ENCODE measurements at places on chromosomes 12 and 14.

DNA sequence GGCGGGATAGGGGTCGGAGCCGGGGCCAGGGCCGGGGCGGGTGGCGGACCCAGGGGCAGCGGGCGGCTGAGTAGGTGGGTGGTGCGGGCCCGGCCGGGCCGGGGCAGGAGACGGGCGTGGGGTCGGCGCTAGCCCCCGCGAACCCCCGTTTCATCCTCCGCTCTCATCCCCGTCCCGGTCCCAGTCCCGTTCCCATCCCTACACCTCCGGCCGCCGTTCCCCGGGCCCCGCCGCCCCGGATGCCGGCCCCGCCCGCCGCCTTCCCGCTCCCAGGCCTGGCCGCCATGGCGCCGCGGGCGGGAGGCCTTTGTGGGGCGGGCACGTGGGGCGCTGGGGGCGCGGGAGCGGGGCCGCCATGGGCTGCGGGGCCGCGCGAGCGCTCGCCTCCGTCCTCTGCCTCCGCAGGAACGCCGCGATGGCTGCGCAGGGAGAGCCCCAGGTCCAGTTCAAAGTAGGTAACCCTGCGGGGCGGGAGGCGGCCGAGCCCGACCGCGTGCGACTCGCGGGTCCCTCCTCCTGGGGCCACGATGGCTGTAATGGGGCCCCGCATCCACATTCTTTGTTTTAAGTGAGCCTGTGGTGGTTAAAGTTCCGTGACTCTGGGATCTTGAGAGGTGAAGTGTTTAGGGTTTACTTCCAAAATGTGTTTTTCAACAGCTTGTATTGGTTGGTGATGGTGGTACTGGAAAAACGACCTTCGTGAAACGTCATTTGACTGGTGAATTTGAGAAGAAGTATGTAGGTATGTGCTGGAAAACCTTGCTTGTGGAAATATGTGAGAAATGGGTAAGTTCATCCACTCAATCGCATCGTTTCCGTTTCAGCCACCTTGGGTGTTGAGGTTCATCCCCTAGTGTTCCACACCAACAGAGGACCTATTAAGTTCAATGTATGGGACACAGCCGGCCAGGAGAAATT is 572 bp downstream of the RAN start:
- DNase-seq: peak; percentile 37

DNA sequence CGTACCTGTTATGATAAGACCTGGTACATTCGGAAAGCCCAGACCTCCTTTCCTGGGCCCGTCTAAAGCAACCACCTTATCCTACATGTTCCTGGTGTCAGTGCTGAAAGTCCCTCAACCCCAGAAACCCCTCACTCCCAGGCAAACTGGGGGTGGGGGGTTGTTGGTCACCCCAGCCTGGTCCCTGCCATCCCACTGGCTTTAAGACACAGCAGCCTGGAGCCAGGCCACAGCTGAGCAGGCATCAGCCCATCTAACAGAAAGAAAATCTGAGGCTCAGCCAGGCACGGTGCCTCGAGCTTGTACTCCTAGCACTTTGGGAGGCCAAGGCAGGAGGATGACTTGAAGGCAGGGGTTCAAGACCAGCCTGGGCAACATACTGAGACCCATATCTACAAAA is 4.5 kb downstream of the SELPLG start:
- no peak for DNase-seq

- no peak for DNase-seq
These were observed 51.8 kb downstream of the PELI2 start for GRCh38 chr14:56170028-56170427.

DNA sequence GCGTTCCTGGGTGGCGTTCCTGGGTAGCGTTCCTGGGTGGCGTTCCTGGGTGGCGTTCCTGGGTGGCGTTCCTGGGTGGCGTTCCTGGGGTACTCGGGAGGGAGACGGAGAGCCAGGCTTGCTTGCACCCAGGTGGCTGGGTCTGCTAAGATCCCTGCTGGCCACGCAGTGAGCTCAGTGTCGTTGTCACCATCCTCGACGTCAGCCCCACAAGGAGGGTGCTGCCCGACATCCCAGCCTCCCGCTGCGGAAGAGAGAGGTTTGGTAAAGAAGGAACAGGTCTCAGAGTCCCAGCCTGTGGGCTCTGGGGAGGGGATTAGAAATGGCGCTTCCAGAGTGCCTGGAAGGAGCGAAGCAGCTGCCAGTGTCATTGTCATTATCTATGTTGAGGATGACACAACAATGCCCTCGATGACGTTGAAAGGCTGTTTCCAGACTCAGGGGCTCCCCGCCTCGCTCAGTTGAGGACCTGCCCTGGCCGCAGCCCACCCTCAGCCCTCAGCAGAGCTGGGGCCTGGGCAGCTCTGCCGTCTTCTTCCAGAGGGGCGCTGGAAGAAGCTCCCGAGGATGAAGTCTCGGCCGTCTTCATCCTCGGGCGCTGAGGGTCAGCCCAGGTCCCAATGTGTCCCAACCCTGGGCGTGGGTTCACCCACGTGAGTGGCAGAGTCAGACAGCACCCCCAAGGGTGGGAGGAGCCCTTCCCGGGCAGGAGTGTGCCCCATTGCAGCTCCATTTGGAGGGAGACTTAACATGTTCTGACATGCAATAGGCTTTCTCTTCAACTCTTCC is 328.8 kb downstream of the ADGRD1 start:
- no peak for DNase-seq

DNA sequence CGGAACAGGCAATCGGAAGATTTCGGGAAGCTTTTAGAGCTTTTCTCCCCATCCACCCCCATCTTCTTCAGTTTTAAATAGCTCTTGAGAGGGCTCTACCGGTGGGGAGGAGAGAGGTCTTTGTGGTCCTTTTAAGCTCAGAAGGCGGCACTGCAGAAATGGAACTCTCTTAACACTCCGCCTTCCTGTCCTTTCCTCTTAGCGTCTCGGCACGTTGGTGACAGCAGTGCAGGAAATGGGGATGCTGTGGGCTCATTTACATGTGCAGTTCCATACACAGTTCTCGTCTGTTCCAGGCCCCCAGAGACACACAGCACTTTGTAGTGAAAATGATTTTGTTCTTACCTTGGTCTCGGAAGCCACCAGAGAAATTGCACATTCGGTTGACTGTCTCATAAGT is 50.4 kb upstream of the RIN3 start:
- DNase-seq: no peak

DNA sequence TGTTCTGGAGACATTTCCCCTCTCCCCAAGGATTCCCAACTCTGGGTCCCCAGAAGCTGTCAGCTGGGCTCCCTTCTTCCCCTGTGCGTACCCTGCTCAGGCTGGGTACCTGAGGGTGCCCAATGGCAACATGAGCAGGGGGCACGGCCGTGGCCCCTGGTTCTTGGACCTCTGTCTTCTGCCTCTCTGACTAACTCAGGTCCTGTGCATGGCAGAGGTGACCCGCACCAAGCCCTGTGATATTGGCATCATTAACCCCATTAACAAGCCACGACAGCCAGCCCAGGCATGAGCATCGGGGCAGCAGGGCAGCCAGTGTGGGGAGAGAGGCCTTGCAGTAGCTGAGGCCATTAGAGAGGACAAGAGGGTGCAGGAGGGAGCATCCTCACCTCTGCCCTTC is 28.4 kb downstream of the RTL1 start:
- DNase-seq: no peak

DNA sequence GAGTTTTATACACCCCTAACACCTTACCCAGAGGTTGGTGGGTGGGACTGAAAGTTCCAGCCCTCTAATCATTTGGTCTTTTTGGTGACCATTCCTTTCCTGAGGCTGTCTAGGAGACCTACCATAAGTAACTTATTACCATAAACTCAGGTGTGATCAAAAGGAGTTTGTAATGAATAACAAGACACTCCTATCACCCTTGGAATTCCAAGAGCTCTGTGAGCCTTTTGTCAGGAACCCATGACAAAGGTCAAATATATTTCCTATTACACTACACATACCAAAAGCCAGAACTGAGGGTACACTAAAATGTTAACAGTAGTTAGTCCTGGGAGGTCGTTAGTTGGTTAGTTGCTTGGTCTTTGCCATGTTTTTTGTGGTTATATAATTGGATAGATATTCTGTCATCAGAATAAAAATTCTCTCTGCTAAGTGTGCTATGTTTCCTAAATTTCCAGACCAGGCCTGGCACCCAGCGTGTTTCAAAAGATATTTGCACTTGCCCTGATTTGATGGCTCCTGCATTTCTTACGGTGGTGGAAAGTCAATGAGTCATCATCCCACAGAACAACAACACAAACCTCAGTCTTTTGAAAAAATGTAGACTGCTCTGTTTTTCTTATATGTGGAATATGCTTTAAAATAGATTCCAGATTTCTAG is 27.0 kb upstream of the AKAP5 start:
- no peak for DNase-seq

DNA sequence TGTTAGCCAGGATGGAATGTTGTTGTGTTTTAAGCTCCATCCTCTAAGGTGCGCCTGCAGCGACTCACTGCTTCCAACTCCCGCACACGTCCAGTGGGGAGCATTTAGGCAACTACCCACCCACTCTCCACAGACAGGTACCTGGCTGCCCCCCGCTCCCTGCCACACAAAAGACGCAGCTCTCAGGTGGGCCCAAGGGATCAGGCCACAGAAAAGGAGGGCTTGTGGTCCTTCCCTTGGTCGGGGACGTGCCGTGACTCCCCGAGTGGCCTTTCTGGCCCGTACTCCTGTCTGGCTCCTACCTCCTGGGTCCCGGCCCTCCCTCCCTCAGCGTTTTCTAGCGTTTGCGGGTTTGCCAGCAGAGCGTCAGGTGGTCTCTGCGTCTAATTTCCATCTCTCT is 16.2 kb downstream of the TEDC1 start:
- DNase-seq: no peak

DNA sequence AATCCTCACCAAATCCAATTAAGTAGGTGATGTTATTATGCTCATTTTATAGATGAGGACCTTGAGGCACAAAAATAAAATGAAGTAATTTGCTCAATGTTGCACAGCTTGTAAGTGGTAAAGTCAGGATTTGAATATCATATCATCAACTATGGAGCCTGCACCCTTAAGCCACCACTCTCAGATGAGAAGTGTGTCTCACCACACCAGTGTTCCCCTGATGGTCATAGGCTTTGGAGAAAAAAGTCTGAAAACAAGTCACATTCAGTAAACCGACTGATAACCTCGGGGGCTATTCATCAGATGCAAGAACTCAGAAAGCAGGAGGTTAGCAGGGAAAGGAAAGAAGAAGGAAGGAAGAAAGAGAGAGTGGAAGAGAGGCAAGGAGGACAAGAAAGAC is 2.8 kb downstream of the TSHR start:
- no peak for DNase-seq

GRCh38 chr12:54304187-54304810 is 3.5 kb upstream of the NFE2 start:
- DNase-seq: peak; percentile 72

GRCh38 chr12:94760786-94761185 is 110.4 kb upstream of the TMCC3 start:
- no peak for DNase-seq

DNA sequence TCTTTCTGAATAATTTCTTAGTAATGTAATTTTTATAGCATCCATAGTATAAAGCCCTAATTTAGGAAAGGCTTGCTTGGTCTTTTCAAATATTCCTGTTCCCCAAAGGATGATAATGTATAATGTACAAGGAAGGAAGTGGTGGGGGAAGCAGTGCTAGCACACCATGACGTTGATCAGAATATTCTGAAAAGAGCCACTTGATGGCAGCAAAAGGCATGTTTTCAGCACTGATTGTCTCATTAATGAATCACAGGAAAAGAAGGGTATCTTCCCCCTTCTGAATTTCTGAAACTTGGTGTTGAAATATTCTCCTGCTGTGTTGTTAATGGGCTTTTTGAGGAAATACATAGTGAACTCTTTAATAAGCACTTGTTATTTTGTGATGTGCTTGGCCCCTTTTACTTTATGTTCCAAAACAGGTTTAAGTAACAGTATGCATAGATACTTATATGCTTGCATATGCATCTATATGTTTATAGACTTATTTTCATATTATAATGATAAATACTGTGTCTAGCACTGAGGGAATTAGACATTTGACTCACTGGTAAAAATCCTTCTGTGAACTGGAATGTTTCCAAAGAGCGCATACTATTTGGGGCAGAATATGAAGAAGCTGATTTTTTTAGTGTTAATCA is 122.0 kb downstream of the TMEM117 start:
- no peak for DNase-seq

GRCh38 chr14:92590176-92590575 is 76.6 kb downstream of the RIN3 start:
- no peak for DNase-seq

DNA sequence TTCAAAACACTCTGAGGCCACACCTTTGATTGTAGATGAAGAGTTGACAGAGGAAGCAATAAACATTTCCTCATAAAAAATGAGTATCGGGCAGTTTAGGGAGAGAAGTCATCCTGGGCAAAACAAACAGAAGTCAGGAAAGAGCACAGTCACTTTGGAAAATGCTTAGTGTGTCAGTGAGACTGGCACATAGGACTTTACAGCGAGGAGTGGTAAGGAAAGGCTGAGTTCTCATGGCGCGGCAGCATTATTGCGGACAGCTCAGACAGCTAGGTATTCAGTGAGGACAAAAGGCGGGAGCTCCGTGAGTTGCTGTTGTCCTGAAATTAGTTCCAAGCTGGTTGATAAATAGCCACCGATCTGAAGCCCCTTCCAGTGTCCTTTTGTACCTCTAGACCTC is 229.9 kb downstream of the SNAPC1 start:
- no peak for DNase-seq

- no peak for DNase-seq
These were observed 48.5 kb downstream of the PHLDA1 start for GRCh38 chr12:75982979-75983660.

GRCh38 chr14:95424529-95424928 is 91.9 kb downstream of the SYNE3 start:
- DNase-seq: no peak

GRCh38 chr12:34303091-34303870 is 281.0 kb downstream of the ALG10 start:
- DNase-seq: no peak

- peak; percentile 47 for DNase-seq
These were observed 501 bp downstream of the RIMKLB start for GRCh38 chr12:8698132-8698851.

DNA sequence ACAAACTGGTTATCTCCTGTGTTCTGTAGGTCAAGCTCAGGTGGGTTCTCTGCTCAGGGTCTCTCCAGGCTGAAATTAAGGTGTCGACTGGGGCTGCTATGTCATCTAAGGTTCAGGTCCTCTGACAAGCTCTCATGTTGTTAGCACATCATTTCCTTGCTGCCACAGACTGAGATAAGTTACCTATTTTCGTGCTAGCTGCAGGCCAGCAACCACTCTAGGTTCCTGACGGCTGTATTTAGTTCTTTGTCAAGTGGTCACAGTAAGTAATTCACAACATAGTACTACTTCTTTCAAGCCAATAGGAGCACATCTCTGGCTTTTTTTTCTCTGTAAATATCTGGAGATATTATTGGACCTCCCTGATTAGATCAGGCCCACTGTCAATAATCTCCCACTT is 169.3 kb upstream of the CAND1 start:
- no peak for DNase-seq

GRCh38 chr12:30622509-30622908 is 73.2 kb downstream of the IPO8 start:
- DNase-seq: no peak

GRCh38 chr12:132710043-132710404 is 618 bp upstream of the PGAM5 start:
- no peak for DNase-seq

DNA sequence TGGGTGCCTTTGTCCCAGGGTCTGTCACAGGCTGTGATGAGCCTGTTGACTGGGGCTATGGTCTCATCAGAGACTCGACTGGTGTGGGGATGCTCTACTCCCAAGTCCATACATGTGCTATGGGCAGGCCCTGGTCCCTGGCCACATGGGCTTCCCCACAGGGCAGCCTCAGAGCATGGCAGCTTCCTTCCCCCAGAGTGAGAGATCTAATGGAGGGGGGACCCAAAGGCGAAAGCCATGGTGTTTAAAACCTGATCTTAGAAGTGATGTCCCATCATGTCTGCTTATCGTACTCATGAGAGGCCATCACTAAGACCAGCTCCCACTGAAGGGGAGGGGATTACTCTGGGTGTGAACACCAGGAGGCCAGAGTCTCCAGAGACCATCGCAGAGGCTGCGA is 279.0 kb upstream of the RTL1 start:
- no peak for DNase-seq
